Dermis microvascular lymphatic vessel endothelial cell (primary cell): ENCODE measurements at places on chromosomes 12 and 14. TPM values are rescaled to one million over a fixed set of nuclear protein-coding genes. Genes with fewer than 3 reads are reported as not detected.

ACSS3 gene
- total RNA-seq = 0.25 and 0.26 TPM in 2 replicates

KRT85 gene
- not detected in 2 replicates for total RNA-seq

SENP1 gene
- 9.6 and 11.1 TPM in 2 replicates for total RNA-seq

KRT77 gene
- total RNA-seq = not detected in 2 replicates

SH2B3 gene
- 42.0 and 52.2 TPM in 2 replicates for total RNA-seq

ACAD10 gene
- total RNA-seq = 7.6 and 10.9 TPM in 2 replicates

KRT6C gene
- total RNA-seq = not detected in 2 replicates

NFYB gene
- 11.7 and 13.0 TPM in 2 replicates for total RNA-seq

TAS2R31 gene
- 1.2 and 2.3 TPM in 2 replicates for total RNA-seq

SETD3 gene
- total RNA-seq = 43.5 and 47.4 TPM in 2 replicates

MGP gene
- 149 and 328 TPM in 2 replicates for total RNA-seq

RFX4 gene
- not detected in 2 replicates for total RNA-seq

INHBE gene
- not detected in 2 replicates for total RNA-seq

PHC1 gene
- total RNA-seq = 6.5 and 8.2 TPM in 2 replicates

NPFF gene
- total RNA-seq = not detected in 2 replicates

REP15 gene
- 5.4 and 12.3 TPM in 2 replicates for total RNA-seq

STAC3 gene
- 0.13 TPM in 2 replicates for total RNA-seq

MYH6 gene
- not detected in 2 replicates for total RNA-seq

HOXC9 gene
- total RNA-seq = 0.13 and 1.3 TPM in 2 replicates

KLRB1 gene
- not detected in 2 replicates for total RNA-seq

KCNA1 gene
- total RNA-seq = under 0.01 and 0.13 TPM in 2 replicates

EIF2S3B gene
- total RNA-seq = 0.89 and 1.0 TPM in 2 replicates

TAS2R13 gene
- total RNA-seq = 0.39 and 0.63 TPM in 2 replicates

CD163L1 gene
- total RNA-seq = 16.0 and 23.6 TPM in 2 replicates

MYF5 gene
- not detected in 2 replicates for total RNA-seq

FGF6 gene
- not detected in 2 replicates for total RNA-seq

PARP11 gene
- 2.7 and 5.3 TPM in 2 replicates for total RNA-seq

C14orf132 gene
- total RNA-seq = 3.5 and 5.2 TPM in 2 replicates

MMP14 gene
- total RNA-seq = 74.8 and 81.0 TPM in 2 replicates

DNAH10 gene
- total RNA-seq = under 0.01 TPM in 2 replicates

ADAM21 gene
- total RNA-seq = 0.13 and 0.26 TPM in 2 replicates

HRK gene
- not detected in 2 replicates for total RNA-seq

SPTSSA gene
- 18.4 and 24.0 TPM in 2 replicates for total RNA-seq

ADAMTS20 gene
- not detected in 2 replicates for total RNA-seq

OTOGL gene
- 0.13 and 0.26 TPM in 2 replicates for total RNA-seq

TAS2R42 gene
- not detected in 2 replicates for total RNA-seq

CATSPERB gene
- total RNA-seq = 0.13 and 1.6 TPM in 2 replicates

ATL1 gene
- total RNA-seq = 0.76 and 0.90 TPM in 2 replicates

WBP11 gene
- 12.0 and 14.6 TPM in 2 replicates for total RNA-seq

EIF2B1 gene
- total RNA-seq = 22.6 and 25.5 TPM in 2 replicates

TMEM30B gene
- total RNA-seq = 0.13 and 0.38 TPM in 2 replicates

GALNT16 gene
- 0.13 TPM in 2 replicates for total RNA-seq

B4GALNT1 gene
- total RNA-seq = 0.13 TPM in 2 replicates

G2E3 gene
- 10.1 and 10.5 TPM in 2 replicates for total RNA-seq

GOLGA3 gene
- 53.0 and 66.4 TPM in 2 replicates for total RNA-seq

TMEM132C gene
- not detected in 2 replicates for total RNA-seq

FAM181A gene
- not detected in 2 replicates for total RNA-seq

ENDOU gene
- total RNA-seq = under 0.01 TPM in 2 replicates

KRT83 gene
- total RNA-seq = not detected in 2 replicates

DNAI7 gene
- total RNA-seq = under 0.01 TPM in 1 of 2 replicates, not detected in the other

SLCO1B1 gene
- not detected in 2 replicates for total RNA-seq

KCNC2 gene
- total RNA-seq = not detected in 2 replicates

ABCD2 gene
- total RNA-seq = not detected in 2 replicates

SLC35E3 gene
- 4.6 and 5.3 TPM in 2 replicates for total RNA-seq

TSPAN19 gene
- total RNA-seq = 0.13 TPM in 2 replicates

EID3 gene
- total RNA-seq = 1.4 and 2.7 TPM in 2 replicates

FAM186B gene
- total RNA-seq = 0.13 TPM in 2 replicates
